Upper lobe of right lung (tissue), 1 donor: ENCODE measurements at places on chromosomes 7 and 10.
A peak's percentile ranks its signal among the peaks of the same experiment; 100 is the strongest.

- DNase-seq: no peak
Observed at GRCh38 chr7:47507522-47507921, 74.4 kb downstream of the TNS3 start.

DNA sequence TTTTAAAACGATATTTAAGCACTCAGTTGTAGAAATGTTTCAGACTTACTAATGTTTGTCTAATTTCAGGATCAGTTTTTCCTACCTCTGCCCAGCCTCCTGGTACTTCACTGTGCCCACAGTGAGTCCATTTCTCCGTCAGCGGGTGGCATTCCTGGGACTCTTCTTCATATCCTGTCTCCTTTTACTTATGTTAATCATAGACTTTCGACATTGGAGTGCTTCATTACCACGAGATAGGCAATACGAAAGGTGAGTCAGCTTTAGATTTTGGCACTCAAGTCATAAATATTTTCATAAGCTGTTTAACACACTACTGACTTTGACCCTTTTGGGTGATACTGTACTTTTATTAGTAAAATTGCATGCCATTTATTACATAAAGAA is 2.1 kb downstream of the ENTPD7 start:
- DNase-seq: no peak

GRCh38 chr7:42096681-42097561 is 140.1 kb downstream of the GLI3 start:
- DNase-seq: no peak

DNA sequence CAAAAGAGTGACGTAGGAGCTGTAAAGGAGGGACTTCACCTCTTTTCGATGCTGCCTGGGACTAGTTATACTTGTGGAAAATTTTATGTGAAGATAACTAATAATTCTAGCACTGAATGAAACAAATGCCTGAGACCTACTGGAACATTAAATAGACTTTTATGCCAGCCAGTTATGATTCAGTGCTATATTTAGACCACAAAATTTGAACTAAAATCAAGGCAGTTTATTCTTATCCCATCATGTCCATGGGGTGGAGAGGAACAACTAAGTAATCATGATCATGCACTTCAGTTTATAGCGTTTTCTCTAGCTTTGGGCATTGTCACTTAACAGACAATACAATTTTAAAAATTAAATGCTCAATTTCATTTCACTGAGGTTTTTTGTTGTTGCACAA is 76.7 kb downstream of the ZEB1 start:
- DNase-seq: no peak

- DNase-seq: no peak
Observed at GRCh38 chr7:133115596-133115995, 33.7 kb upstream of the CHCHD3 start.

DNA sequence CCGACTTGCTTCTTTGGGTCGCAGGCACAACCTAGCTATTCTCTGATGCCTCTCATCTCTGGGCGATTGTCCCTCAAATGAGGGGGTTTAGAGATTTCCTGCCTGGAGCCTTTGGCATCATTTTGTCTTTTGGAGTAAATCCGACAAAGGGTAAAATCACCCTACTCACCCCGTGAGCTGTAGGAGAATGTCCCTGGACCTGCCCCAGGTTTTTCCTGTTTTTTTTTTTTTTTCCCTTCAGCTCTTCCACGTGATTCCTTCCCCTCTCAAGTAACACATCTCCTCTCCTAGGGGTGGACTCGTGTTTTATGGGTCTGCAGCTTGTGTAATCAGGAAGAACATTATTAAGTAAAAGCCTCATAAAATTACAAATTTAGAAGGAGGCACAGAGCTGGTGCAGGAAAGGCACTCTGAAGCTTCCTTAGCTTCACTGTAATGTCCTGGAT is 128.4 kb upstream of the ZNF746 start:
- no peak for DNase-seq

DNA sequence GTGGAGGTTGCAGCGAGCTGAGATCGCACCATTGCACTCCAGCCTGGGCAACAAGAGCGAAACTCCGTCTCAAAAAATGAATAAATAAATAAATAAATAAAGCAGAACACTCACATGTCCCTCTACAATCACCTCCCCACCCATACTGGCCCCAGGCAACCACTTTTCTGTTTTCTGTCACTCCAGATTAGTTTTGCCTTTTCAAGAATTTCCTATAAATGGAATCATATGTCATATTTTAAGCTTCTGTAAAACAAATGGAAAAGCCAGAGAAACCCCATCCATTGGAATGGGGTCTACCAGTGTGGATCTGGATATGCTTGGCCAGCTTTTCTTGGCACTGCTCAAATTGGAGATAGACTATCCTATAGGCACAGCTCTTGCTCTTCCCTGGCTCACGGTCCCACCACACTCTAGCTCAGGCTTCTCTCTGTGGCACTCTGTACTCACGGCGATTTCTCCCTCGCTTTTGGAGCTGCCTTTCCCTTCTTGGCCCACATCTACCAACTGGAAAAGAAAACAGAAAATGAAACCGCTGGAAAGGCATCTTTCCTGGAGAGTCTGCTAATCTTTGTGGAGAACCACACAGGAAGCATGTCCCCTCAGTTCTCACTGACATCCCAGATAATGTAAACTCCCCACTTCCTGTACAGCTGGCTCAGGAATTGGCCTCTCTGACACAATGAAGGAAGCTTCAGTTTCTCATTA is 210.1 kb downstream of the JCAD start:
- no peak for DNase-seq

DNA sequence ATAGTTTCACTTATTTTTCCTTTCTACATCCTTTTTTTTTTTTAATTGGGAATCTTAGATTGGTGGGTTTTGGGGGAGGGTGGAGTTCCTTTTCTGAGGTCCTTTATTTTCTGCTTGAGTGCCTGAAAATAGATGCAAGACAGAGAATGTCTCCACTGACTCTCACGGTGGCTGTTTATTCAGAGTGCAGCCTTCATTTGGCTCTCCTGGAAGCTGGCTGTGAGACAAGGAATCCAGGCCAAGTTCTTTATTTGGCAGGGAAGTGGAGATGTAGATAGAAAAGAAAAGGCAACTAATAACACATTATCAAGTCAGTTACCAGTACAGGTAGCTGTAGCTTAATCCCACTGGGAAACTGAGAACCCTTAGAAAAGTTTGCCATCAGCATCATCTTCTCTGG is 118.6 kb downstream of the CNTNAP2 start:
- DNase-seq: no peak

DNA sequence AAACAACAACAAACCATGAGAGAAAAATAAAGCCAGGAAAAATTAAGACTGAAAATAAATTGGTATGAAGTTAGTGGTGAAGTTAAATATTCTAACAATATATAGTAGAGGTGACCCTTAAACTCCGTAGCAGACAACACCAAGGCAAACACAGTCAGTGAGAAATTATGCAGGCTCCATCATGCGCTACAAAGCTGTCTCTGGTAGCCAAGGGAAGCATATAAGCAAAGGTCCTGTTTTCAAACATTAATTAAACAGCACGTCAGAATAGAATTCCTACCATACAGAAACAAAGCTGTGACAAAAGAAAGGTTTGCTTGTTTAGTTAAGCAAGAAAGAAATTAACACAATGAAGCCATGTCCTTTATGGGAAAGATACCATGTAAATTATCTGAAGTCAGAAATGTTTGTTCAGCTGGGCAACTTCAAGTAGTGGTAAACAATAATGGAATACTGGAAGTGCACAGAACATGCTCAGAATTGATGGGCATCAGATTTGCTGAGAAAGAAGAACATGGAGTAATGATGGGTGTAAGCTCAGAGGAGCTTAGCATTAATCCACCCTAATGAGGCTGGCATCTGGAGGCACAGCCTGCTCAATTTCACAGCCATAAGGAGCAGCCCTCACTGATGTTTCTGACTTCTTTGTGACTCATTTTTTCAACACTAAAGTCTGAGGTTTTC is 75.7 kb downstream of the IGF2BP3 start:
- no peak for DNase-seq

GRCh38 chr10:83934062-83934461 is 205.2 kb upstream of the GHITM start:
- no peak for DNase-seq

DNA sequence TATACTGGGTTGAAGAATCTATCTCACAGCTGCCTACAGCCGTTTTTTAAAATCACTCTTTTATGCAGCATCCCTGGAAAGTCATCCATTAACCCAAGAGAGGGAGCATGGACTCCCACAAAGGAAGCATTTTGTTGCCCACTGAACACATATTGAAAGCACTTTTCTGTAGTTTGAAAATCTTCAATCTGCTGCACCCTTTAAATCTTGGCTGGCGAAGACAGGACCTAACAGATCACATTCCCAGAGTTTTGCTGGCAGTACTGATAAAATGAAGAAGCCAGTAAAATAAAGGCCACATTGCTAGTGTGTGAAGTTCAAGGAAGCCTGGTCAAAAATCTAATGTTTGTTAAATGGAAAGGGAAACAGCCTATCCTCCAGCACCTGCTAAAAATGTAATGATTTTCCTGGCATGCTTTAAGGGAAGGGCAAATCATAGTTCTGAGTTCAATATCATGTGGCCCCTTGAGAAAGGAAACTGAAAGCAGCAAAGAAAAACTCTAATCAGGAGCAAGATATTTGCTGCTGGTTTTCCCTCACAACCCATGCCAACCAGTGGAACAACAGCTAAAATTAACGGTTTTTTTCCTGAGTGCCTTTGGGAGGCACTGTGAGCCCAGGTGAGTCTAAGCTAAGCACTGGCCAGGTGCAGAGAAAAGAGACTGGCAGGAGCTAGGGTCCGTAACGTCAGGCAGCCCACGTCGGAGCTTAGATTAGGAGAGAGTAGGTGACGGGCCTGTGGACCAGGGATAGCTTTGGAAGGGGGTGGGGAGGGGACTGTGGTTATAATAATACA is 97.9 kb upstream of the PALS2 start:
- DNase-seq: no peak

DNA sequence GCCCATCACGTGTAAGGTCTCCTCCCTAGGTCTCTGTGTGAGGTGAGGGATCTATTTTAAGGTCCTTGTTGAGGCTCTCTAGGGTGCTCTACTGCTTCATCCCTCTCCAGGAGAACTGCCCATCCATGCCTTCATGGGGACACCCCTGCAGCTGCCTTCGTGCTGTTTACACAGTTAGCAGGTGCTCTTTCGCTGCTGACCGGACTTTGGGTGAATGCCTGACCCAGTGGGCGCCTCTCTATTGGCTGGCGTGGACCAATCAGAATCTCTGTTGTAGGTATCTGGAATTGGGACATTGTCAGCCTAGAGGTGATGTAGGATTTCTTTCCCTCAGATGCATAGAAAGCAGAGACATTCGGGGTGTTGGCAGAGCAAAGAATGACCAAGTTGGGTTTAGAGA is 38.7 kb upstream of the HMX3 start:
- no peak for DNase-seq

DNA sequence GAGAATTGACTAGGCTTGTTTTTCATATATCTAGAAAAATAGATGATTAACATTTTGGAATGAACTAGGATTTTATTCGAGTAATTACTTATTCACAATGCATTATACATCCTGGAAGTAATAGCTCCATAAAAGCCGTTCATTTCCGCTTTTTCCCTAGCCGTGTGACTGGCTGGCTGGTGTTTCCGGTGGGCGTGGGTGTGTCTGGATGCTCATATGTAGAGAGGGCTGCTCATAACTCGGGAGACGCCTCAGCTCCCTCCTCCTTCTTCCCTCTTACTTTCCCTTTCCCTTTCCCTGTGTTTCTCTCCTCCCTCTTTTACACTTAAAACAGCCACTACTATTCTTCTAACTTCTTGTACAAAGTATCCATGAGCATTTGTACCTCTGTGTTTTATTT is 187.7 kb upstream of the VSTM2A start:
- no peak for DNase-seq

GRCh38 chr10:117464176-117464575 is 78.4 kb upstream of the EMX2 start:
- no peak for DNase-seq

DNA sequence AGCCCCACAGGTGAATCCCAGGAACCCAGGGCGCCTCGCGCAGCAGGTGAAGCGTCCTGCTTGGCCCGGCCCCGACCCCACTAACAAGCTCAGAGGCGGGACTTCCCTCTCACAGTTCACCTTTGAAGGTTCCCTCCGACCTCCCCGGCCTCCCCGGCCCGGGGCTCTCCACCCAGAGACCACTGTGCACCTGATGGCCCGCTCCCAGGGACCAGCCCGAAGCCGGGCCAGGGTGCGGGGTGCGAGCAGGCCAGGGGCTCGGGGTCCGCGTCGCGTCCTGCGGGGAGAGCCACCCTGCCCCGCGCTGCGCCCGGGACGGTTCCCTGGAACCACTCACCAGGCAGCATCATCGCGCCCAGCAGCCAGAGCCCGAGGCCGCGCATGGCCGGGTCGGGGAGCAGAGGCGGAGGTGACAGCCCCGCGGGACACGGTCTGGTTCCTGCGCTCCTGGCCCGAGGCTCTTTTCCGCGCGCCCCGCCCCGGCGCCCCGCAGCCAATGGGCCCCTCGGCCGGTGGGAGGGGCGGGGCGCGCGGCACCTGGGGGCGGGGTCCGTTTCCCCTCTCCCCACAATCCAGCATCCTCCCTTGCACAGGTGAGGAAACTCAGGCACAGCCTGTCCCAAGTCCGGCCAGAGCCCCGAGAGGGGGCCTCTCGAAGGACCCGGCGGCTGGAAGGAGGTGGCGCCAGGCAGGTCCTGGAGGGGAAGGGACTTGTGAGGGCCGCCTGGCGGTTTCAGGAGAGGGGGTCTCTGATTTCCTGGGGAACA is at the start of gene ADAM8:
ADAM8 (minus strand) TSS at position 434 of the 767 bp plus-strand sequence; CDS start at position 383, 51 bp downstream.
- peak; percentile 78 for DNase-seq

DNA sequence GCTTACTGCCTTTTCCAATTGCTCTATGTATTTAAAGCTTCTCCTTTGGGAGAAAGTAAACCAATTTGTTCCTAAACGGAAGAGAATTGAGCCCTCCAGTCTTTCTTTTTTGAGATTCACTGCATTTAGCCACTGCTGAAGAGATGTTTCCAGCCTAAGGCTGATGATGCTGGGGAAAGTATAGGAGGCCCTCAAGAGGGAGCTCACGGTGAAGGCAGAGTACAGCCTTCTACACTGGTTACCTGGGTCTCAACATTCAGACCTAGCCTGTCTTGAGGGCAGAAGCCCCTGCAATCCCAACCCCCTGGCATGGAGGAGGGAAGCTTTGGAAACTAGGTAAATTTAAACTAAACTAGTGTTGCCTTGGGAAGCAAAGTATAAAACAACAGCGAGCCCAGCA is 316.7 kb upstream of the TPK1 start:
- no peak for DNase-seq

- DNase-seq: peak; percentile 75
Observed at GRCh38 chr7:6232534-6232933, 39.9 kb downstream of the CYTH3 start.

GRCh38 chr10:62614389-62615157 is 189.9 kb upstream of the ADO start:
- DNase-seq: no peak

GRCh38 chr10:124647421-124648130 is 96.6 kb downstream of the FAM53B start:
- peak; percentile 85 for DNase-seq

GRCh38 chr10:49312246-49312869 is 13.4 kb downstream of the C10orf71 start:
- DNase-seq: peak; percentile 27
